ENCODE measurements at places on chromosomes 7 and 10.

DNA sequence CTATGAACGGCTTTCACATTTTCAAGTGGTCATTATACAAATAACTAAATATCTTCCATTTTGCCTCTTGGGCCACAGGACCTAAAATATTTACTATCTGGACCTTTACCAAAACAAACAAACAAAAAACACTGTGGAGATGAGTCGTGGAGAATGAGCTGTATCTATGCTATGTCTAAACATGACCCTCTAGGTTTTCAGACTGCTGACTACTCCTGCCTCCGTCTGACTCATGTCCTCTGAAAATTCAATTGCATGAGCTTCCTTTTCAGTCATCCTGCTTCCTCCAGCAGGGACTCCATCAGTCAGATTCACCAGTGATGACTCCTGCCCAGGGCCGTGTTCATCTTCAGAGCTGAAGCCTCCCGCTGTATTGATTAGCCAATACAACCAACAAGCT is 96.8 kb downstream of the COL28A1 start:
- no peak for DNase-seq

DNA sequence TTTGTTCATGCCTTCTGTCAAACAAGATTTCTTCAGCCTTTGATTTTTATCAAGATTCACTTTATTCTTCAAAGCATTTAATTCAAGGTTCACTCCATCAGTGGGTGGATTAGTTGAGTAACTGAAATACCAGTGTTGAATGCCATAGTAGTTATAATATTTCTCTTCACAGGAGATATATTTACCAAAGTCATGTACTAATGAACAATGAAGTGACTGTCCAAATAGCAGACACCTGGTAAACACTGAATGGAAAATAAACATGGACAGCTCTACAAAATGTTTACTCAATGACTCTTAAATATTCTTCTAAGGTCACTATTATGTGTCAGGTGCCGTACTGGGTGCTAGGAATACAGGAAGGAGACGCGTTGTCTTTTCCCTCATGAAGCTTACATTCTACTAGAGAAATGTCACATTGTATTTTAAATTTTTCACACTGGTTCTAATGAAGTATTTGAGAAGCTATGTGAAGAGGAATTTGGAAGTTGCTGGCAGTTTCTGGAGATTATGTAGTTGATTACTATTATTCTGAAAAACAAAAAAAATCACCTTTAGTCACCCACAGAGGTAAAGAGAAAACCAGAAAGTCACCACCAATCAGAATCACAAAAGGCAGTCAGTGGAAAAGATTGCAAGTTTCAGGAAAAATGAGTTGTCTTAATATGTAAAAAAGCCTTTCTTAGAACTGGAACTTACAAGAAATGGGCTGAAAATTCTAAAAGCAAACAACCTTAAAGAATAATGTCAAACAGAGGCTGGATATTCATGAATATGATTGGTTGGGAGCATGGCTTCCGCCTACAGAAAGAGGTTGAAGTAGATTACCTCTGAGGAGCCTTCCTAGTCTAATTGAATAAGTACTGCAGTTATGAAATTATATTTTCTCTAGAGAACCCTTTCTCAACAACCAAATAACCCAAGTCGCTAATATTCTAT is 84.5 kb downstream of the RTKN2 start:
- no peak for DNase-seq

DNA sequence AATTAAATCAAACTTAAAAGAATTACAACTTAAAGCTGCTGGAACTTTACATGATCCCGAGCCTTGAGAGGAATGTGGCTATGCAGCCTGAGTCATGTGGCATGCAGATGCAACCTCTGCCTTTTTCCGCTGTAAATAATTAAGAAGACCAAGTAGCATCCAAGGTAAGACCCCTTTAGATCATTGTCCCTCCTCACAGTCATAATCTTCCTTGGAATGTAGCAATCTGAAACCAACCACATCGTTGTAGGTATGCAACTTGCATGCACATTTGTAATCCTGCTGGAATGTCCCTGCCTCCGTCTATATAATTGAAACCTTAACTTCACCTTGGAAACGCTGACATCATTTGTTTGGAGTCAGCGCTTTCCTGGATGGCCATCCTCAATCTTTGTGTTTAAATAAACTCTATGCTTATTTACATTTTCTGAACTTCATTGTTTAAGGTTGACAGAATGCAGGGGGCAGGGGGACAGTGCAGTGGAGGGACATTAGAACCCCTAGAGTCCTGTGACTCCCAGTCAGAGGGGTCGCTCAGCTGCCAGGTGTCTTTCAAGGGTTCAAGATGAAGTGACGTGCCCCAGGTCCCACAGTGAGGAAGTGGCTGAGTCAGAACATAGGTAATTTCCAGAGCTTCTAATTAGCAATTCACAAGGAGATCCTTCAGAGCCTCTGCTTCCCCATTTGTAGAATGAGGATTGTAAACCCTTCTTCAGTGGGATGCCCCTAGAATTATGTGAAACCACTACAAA is 110.7 kb downstream of the RALA start:
- no peak for DNase-seq

DNA sequence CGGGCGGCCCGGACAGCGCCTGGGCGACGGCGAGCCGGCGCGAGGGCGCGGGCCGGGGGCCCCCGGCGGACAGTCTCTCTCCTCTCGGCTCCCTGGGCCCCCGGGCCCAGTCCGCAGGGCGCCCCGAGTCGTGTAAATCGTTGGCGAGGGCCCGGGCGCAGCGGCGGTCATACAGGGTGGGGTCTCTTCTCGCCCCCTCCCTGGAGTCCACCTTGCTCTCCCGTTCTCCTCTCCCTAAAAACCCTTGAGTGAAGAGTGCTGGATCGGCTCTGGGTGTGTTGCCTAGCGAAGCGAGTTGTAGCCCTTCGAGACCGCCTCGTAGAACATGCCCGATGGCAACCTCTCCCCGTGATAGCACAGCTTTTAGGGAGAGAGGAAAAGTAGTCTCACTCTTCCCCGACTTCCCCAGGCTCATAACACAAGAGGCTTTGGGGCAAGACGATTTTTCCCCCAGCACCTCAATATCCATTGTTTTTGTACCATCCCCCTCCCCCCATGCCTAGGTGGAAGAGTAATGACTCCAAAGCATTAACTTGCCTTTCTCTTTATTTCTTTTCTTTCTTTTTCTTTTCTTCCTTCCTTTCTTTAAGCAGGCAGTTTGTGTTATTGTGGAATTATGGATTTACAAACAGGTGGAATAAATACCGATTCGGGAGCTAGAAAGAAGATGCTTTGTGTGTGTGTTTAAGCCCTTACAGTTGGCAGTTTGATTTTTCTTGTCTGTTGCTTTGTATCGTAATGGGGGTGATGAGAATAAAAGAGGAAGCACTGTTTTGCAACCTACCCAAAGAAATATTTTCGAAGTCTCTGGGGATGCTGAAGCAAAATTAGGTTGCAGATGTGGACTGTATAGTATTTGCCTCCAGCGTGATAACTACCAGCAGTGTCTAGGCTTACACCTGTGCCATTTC is 822 bp downstream of the SHOC2 start:
- no peak for DNase-seq

DNA sequence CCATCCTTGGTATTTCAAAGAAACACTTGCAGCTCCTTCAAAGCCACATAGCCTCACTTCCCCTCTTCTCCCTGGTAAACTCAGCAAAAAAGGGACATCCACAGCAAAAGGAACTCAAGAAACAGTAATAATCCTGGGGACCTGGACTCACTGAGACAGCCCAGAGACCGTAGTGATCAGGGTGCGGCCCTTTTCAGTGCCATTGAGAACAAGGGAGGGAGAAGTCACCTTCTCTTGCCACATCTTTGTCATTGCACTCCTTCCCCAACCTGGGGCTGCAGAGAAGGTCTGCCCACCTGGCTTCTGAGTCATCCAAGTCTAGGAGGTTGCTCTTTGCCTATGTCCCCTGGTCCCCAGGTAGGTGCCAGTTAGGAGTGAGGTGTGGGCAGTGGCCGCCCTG is 93.9 kb upstream of the SH2B2 start:
- DNase-seq = no peak

GRCh38 chr10:117342641-117343040 is 32.6 kb downstream of the PDZD8 start:
- DNase-seq = no peak

DNA sequence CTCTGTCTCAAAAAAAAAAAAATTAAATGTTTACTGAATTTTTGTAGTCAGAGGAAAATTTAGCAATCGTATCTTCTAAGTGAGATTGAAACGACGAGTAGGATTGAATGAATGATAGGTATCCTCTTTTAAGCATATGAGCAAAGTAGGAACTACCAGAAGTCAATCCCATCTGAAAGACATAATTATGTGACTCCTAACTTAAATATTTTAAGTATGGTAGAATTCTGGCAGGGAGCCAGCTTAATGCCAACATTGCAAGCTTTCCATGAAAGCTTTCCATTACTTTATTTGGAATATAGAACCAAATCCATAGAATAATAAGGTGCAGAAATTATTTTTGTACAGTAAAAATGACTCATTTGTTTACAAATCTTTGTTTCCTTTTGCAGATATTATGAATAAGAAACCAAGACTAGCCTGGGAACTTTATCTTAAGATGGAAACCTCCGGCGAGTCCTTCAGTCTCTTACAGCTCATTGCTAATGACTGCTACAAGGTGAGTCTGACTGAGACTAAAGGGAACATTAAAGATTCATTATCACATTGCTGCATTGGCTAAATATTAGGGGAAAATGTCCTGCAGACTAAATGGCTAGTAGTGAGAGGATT is 50.2 kb upstream of the UBN2 start:
- DNase-seq = no peak

- DNase-seq = no peak
Measured at GRCh38 chr7:86504229-86504628, 139.5 kb upstream of the GRM3 start.

GRCh38 chr7:29377718-29378117 is 183.1 kb downstream of the CHN2 start:
- no peak for DNase-seq

- no peak for DNase-seq
Measured at GRCh38 chr10:110460111-110460809, 37.4 kb upstream of the DUSP5 start.

DNA sequence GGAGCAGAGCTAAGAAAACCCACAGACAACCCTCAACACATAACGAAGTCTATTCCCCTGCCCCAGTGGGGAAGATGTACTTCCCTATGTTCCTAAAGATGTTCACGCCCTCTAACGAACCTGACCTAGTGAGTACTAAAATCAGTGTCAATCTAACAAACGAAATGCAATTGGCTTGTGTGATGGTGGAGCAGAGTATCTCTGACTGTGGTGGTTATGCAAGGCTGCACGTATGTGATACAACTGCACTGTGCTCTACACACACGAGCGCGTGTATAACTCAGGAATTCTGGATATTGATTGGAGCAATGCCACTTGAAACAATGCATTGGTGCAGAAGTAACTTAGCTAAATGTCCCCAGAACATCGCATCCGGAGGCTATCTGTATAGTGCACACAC is 1.3 kb downstream of the ANKRD16 start:
- DNase-seq = no peak

DNA sequence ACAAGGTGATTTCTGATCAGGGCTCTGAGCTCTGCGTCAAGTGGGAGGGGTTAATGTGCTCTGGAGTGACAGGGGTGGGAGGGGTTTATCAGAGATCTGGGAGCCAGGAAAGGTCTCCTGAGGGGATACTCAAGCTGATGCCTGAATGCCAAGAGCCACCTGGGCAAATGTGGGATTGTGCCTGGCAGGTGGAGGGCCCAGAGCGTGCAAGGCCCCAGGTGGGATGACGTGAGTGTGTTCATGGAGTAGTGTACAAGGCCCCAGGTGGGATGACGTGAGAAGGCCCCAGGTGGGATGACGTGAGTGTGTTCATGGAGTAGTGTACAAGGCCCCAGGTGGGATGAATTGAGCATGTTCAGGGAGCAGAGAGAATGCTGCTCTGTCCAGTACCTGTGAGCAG is 610.3 kb downstream of the PTPRN2 start:
- DNase-seq = no peak

DNA sequence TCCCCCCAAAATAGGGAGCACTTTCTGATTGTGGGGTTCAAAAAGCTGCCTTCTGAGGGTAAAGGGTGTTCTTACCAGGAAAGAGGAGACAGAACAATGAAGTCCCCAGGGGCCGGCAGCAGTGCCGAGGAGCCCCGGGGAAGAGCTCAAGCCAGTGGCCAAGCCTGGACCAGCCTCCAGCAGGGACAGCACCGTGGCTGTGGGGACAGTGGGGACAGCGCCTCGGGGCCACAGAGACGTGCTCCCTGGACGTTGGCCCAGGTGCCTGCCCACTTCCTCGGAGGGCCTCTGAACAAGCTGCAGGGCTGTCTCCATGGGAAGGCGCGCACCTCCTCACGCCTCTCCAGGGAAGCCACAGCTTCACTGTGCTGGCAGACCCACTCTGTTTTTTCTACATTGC is 312.6 kb downstream of the PTPRN2 start:
- DNase-seq = no peak

DNA sequence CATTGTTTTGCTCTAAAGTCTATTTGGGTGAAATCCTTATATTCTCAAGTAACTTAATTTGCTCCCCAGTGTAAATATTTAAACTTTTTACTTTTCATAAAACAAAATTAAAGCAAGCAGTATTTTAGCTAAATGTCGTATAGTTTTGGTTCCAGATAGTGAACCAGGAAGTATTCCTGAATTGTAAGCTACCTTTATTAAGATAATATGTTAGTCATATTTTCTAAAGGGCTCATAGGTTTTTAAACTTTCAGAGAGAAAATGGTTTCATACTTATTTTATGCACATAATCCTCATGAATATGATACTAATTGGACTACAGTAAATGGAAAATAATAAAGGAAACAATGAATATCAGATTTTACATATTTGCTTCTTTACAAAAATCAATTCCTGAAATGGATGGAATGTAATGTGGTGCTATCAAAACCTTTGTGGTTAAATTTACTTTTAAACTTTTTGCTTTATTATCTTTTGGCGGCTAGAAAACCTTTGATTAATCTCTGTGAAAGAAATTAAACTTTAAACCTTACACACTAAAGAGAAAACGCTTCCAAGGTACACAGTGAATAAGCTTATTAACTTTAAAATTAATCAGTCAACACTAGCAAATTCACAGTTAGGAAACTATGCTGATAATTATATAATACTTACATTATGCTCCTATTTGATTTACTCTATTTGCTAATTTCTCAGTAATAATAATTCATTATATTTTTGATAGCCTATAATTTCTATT is 76.6 kb upstream of the RHOBTB1 start:
- no peak for DNase-seq

DNA sequence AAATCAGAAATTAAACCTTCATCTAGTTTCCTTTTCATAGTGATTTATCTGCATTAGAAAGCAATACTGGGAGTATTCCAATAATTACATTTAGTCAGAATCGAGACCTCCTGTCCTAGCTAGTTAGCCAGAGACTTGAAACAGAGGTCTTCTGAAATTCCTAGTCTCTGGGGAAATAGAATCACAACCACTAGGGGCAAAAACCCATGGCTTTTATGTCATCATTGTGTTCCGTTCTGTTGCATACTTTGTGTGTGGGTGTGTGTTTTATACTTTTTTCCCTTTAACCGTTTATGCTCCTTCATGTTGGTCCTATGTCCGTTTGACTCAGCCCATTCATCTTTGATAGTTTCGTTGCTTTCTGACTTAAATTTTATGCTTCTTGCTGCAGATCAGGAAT is 79.8 kb downstream of the RALA start:
- DNase-seq = no peak

GRCh38 chr10:68989317-68989990 is 851 bp downstream of the KIFBP start:
- DNase-seq = no peak

All from NCI-H524 treated with DMSO at 0.1 percent for 48 hours (cell line).